Stimulated activated naive CD8-positive, alpha-beta T cell treated with anti-CD3 and anti-CD28 coated beads, Interleukin-15, amount 100 ng/mL, for 72 hours (primary cell): ENCODE measurements at places on chromosomes 3 and 15.

- no peak for DNase-seq
Measured at GRCh38 chr15:47972738-47973137, 148.1 kb upstream of the SLC24A5 start.

- no peak for DNase-seq
Measured at GRCh38 chr15:79989183-79989582, 18.2 kb upstream of the BCL2A1 start.

DNA sequence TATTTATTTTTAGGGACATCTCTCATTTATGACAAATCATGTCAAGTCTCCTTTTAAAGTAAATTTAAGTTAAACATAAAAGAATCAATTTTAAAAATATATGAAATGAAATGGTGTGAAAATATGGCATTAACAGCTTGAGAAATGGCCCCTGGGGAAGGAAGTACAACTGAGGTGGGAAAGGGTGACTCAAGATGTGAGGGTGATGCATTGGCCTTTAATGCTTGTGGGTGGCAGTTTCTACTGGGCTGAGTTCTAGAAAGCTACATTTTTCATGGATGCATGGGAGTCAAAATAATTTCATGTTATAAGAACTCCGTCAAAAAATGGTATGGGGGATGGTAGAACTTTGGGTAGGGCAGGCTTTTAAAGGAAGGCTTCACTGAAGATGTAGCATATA is 708.8 kb upstream of the CFAP20DC start:
- DNase-seq, result no peak

GRCh38 chr3:127226457-127226856 is 33.5 kb downstream of the PRR23E start:
- DNase-seq, result no peak

DNA sequence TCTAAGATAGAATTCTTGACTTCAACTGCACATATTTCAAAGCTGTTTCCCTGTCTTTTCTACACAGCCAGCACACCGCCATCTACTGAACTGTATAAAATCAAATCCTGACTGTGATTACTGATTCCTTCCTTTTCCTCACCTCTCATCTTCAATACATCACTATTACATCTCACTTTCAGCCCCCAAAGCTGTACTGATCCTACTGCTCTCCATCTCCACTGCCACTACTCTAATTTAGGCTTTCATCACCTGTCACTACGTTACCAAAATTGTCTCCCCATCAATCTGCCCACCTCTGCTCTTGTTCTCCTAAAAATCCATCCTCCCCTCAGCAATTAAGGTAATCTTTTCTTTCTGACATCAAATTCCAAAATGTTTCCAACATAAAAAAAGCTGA is 4.5 kb upstream of the CCDC39 start:
- DNase-seq, result no peak

- peak; percentile 40 for DNase-seq
Measured at GRCh38 chr3:53161820-53162671, 1.0 kb downstream of the PRKCD start.

- no peak for DNase-seq
Measured at GRCh38 chr3:49871531-49872153, 1.9 kb upstream of the CAMKV start.

DNA sequence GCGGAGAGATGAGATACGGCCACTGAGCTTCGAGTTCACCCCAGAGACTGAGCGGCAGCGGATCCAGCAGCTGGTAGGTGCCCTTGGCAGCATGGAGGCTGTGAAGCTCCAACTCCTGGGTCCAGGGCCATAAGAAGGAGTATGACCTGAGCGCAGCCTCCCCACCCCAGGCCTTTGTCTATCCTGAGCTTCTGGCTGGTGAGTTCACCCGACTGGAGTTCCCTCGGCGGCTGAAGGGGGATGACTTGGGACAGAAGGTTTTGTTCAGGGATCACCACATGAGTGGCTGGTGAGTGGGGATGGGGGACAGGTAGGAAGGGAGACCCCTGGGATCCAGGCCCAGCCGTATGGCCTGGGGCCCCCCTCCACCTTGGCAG is 2.6 kb downstream of the PPM1M start:
- no peak for DNase-seq

GRCh38 chr15:69608661-69609060 is 156.0 kb downstream of the RPLP1 start:
- DNase-seq, result no peak

DNA sequence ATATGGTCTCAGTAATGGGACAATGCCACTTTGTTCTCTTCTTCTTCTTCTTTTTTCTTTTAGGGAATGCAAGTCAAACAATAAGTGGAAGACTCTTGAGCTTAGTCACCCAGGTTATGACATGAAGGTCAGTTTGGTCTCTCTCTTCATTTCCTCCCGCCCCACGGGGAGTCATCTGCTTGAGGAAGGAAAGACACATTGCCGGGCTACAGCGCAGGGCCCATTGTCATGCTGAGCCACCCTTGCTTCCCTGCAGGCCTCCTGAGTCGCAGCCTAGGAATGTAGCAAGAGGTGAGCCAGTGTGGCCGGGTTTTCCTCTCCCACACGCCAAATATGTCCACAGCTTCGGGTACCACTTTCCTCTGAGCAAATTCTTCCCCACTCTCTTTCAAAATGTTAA is 47.6 kb downstream of the RAP2B start:
- DNase-seq, result no peak

DNA sequence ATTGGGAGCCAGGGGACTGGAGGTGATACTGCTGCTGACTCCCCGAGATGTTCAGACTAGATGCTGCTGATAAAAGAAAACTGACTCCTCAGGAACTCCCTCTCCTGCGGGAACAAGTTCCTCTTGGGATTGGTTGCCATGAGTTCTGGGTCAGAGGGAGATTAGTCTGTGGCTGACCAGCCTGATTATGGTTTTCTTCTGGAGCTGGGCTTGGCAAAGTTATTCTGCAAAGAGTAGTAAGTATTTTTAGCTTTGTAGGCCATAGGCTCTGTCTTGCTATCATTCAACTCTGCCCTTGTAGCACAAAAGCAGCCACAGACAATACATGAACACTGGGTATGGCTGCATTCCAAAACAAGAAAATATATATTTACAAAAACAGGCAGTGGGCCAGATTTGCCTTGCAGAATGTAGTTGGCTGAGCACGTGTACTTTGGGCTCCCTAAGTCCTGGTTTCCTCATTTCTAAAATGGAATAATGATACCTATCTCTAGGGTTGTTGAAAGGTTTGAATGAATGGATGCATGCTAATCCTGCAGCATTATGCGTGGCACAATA is 796.8 kb downstream of the AGBL1 start:
- no peak for DNase-seq

DNA sequence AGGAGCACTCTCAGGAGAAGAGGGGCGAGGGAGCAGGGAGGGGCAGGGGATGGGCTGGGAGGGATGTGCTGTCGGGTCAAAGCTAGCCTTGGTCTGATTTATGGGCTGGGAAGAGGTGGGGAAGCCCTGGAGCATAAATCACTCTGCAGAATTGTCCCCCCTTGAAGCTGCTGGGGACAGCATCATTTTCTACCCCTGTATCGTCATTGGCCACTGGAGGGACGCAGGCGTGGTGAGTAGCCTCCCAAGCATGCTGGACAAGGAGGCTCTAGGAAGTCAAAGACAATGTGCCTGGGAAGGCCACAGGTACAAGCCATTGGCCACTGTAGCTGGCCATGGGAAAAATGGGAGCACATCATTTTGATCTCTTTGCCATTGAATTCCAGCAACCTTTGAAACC is 175.5 kb upstream of the CTDSPL start:
- no peak for DNase-seq

GRCh38 chr15:74845208-74845568 is 2.2 kb upstream of the ULK3 start:
- peak; percentile 64 for DNase-seq

- DNase-seq, result no peak
Measured at GRCh38 chr3:3134750-3135448, 8.2 kb downstream of the TRNT1 start.

- DNase-seq, result no peak
Measured at GRCh38 chr15:78093242-78094020, 1.1 kb downstream of the SH2D7 start.

GRCh38 chr15:74432968-74433591 is 678 bp downstream of the SEMA7A start:
- no peak for DNase-seq

- peak; percentile 10 for DNase-seq
Measured at GRCh38 chr3:151838574-151839312, 24.8 kb downstream of the AADAC start.

DNA sequence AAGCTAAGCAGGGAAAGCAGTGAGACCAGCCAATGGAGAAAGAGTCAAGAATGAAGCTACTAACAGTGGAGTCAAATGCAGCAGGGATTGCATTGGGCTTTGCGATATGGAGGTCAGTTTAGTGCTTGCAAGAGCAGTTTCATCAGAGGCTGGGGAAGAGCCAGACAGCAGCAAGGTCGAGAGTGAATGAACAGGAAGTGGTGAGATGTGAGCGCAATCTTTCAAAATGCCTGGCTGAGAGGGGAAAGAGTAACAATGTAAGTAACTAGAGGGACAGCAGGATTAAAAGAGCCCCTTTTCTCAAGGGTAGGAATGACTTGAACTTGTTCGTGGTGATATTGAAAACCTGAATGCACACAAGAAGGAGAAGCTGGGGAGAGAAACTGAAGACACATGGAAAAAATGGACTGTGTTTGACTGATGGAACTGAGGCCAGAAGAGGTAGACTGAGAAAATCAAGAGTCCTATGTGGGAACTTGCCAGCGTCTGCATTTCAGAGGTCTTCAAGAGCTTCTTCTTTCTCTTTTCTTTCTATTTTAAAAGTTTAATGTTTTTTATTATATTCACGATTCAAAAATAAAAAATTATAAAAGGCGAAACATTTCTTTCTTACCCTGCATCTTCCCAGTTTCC is 30.6 kb upstream of the GPR160 start:
- peak; percentile 56 for DNase-seq

GRCh38 chr3:173395412-173396181 is 1.9 kb upstream of the NLGN1 start:
- peak; percentile 63 for DNase-seq

DNA sequence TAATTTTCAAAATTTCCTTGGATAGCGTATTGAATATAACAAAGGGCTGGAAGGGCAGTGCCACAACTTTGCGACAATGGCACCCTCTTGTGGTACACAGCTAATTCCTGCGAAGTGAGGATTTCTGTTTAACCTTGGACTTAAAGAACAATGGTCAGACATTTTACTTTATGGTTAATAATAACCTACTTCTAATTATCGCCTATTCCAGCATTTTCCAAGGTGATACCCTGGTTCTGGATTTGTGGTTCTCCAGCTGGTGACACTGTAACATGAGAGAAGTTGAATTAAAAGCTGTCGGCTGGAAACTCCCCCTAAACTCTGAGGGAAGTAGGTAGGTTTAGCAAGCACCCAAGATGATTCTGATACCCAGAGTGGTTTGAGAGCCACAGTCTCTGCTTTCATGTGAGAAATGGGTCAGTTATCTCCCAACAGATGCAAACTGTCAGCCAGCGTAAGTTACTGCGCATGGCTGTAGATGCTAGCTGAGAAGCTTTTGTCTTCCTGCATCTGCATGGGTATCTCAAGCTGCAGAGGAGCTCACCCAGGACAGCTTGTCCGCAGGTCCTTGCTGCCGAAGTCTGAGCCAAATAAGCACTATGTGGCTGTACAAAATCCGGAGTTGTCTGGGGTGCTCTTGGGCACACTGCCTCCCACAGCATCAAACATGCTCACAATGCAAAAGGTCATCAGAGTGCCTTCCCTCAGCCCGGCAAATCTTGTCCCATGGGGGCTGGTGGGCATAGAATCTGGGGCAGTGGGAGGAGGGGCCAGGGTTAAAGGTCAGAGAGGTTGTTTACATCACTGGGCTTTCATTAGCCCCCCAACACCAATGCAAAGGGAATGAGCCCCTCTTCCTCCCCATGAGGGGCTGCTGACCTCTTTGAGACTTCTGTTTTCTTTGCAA is 6.6 kb upstream of the CHSY1 start:
- DNase-seq, result peak; percentile 29

DNA sequence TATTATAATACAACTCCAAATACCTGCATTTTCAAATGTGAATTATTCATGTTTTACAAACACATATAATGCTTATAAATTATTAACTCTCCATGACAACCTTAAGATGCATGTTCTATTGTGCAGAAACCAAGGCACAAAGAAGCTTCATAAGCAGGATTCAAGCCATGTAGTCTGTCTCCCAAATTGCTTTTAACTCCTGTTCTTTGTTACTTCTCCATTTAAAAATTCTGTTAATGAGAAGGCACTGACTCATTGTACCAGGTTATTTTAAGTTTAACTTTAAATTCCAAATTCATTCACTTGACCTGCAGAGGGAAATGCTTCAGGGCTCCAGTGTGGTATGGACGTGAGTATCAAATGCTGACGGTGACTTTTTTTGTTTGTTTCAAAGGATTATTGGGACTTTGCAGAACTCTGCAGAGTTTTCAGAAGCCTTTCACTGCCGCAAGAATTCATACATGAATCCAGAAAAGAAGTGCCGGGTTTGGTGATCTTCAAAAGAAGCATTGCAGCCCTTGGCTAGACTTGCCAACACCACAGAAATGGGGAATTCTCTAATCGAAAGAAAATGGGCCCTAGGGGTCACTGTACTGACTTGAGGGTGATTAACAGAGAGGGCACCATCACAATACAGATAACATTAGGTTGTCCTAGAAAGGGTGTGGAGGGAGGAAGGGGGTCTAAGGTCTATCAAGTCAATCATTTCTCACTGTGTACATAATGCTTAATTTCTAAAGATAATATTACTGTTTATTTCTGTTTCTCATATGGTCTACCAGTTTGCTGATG is 100.0 kb downstream of the MME start:
- no peak for DNase-seq

GRCh38 chr3:172134352-172134751 is 95.0 kb downstream of the FNDC3B start:
- DNase-seq, result no peak

- no peak for DNase-seq
Measured at GRCh38 chr15:84143753-84144314, 91.7 kb upstream of the GOLGA6L4 start.
